AG04450 (cell line): ENCODE measurements at places on chromosomes 5 and 9.

GRCh38 chr9:34928921-34929320, 29.2 kb upstream of the PHF24 start:
- no peak for DNase-seq

GRCh38 chr9:90787771-90788460, 13.7 kb upstream of the SYK start:
- DNase-seq, result no peak

DNA sequence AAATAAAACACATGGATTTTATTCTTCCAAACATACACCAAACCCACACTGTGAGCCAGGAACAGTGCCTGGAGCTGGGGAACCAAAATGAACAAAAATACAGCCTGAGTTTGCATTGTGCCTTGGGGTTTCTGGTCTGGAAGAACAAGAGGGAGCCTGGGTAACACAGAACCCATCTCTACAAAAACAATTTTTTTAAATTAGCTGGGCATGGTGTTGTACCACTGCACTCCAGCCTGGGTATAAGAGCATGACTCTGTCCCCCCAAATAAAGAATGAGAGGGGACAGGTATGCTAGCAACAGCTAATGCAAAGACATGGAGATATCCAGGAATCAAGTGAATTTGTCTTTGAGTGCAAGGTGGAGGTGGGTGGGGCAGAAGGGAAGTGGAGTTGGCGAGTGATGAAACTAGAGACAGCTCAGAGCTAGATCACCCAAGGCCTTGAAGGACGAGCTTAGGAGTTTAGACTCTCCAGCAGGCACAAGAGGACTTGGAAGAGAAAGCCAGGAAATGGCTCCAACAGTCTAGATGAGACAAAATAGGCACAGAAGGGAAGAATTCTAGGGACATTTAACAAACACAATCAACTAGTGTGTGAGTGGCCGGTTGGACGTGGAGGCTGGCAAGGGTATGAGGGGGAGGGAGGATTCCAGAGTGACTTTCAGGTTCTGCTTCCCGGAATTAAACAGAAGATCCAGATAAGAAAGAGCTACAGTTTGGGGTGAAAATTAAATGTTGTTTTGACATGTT, 47.4 kb downstream of the FNBP1 start:
- no peak for DNase-seq

DNA sequence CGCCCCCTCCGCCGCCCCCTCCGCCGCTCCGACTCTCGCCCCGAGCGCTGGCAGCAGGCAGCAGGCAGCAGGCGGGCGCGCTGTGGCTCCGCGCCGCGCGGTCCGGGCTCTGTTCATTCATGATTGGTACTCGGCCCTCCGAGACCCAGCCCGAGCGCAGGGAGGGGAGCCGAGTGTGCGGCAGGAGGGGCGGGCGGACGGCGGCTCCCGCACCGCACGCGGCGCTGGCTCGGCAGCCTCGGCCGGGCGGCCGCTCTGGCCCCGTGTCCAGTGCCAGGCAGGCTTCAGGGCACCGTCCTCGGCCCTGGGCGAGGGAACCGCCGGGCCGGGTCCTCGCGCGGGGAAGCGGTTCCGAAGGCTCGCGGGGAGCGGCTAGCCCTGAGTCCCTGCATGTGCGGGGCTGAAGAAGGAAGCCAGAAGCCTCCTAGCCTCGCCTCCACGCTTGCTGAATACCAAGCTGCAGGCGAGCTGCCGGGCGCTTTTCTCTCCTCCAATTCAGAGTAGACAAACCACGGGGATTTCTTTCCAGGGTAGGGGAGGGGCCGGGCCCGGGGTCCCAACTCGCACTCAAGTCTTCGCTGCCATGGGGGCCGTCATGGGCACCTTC, at the start of gene KCNIP1:
Gene KCNIP1 (plus strand): TSS at position 31 of the 607 bp plus-strand sequence.
- DNase-seq, result no peak

DNA sequence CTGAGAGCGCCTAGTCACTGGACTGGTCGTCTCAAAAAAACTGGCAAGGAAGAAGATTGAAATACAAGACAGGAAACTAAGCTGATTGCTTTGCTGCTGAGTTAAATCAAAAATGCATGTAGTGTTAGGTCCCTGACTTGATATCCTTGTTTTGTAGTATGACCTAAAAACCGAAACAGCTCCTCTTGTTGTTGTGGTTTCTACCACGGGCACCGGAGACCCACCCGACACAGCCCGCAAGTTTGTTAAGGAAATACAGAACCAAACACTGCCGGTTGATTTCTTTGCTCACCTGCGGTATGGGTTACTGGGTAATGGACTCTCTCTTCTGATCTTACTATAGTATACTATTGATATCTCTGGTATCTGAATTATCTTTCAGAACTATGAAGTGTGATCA, 4.3 kb downstream of the MTRR start:
- no peak for DNase-seq

GRCh38 chr5:134638760-134639201, 6.2 kb upstream of the SAR1B start:
- DNase-seq, result no peak

- DNase-seq, result no peak
These were observed 32.3 kb downstream of the TMEM167A start for GRCh38 chr5:83044926-83045325.

GRCh38 chr5:125276096-125276495, 529.7 kb upstream of the ZNF608 start:
- DNase-seq, result no peak

DNA sequence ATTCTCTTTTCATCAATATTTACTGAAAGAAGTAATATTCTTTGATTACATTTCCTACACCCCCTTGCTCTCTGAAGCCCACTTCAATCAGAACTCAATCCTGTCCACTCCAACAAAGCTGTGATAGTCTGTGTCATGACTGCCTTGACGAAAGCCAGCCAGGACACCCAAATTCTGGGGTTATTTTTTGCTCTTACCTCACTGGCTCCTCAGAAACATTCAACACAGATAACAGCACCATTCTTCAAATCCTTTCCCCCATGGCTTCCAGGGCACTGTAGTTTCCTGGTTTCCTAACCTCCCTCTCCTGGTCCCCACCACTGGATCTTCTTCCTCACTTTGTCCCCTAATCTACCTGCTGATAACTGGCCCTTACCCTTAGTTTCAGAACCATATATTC, 106.1 kb upstream of the FER start:
- DNase-seq, result no peak

GRCh38 chr9:115098226-115098965, 19.6 kb downstream of the TNC start:
- DNase-seq, result no peak

DNA sequence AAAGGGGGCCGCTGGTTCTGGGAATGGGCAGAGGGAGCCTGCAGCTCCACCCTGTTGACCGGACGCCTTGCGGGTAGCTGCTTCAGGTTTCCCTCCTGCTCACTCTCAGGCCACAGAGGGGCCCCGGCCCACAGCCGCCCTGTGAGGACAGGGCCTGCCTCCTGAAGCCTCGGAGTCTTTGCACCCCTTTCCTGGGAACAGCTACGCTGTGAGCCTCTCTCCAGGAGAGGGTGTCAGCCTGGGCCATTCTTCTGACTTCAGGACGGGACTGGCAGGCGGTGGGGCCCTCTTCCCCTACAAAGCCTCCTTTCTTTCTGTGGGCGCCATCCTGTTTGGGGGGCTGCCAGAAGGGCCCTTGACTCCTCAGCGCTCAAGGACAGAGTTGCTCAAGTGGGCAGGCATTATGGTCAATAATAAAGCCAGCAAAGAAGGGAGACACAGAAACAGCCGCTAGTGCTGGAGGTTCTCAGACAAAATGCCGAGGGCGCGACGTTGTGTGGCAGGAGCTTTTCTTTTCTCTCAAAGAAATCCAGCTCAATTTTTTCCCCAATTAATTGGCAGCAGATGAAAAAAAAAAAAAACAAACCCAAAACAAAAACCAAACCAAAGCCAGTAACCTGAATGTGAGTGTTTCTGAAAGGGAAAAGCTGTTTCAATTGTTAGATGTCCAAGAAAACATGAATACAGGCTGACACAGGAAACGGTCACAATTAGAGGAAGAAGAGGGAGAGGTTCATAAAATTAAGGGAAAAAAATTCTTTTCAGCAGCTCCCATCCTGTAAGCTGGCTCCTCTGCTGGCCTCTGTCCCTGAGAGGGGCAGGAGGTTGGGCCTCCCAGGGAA, 12.8 kb upstream of the SLC25A51 start:
- DNase-seq, result no peak

DNA sequence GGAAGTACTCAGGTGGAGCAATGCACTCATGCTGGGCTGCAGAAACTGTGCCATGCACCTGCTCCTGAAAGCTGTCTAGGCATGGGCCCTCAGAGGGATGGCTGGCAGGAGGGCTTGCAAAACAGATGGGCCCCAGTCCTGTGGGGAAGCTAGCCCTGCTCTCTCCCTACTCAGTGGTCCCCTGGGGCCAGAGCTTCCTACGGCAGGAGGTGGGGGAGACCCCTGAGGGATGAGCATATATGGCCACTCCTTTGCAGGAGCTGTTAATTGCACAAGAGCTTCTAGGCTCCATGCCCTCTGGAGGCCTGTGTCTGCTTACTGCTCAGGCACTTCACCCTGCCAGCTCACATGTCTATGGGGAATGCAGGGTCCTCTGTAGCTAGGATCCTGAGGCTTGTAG, 545.3 kb upstream of the PTPRD start:
- DNase-seq, result no peak

GRCh38 chr5:134392301-134392700, 19.4 kb downstream of the CDKN2AIPNL start:
- DNase-seq, result peak; percentile 16

DNA sequence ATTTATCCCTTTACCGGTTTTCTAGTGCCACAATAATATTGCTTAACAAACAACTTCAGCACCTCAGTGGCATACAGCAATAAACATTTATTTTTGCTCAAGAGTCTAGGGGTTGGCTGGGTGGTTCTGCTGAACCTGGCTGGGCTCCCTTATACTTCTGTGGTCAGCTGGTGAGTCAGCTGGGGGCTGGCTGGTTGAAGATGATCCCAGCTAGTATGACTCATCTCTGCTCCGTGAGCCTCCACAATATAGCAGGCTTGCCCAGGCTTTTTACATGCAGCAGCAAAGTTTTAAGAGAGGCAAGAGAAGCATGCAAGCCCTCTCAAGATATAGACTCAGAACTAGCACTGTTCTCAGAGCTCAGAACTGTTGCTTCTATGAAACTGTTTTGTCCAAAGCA, 523.5 kb upstream of the CLINT1 start:
- peak; percentile 88 for DNase-seq

DNA sequence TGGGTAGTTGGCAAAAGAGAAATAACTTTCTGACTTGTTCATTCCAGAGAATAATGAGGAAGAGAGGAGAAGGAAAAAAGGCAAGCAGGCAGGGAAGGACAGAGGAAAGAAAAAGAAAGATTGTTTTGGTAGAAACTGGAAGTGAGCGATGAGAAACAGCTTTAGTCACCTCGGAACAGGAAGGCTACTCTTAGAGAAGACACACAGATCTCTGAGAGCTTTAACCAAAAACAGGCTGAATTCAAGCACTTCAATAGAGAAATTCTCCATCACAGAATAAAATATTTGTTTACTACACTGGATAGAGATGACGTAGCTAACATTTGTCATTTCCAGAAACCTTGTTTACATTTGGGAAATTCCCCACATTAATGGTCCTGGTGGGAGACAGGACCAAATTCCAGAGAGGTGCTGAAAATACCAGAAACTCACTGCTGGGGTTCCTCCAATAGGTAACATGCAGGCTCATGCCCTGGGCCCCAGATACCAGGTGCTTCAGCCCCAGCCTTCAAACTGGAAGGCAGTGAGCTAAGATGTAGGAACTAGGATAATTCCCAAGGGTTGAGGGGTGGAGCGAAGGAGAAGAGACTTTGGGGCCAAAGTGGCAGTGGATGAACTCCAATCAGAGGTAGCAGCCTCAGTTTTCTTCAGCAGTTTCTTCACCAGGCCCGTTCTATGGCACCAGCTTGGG, 227.7 kb upstream of the GRAMD2B start:
- no peak for DNase-seq

DNA sequence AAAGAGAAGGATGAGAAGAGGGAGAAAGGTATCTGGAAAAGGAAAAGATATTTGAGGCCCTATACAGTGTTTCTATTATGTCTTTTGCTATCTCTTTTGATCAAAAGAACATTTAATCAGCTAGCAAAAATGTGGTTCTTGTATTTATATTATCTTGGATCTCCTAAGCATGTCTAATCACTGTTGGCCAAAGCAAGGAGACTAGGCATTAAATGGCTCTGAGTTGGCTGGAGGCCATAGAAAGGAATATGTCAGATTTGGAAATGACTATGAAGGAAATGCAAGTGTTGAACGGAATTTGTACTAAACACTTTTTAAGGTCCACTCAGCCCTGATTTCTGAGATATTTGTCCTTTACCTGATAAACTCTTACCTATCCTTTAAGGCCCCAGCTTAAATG, 22.4 kb upstream of the THG1L start:
- no peak for DNase-seq

- no peak for DNase-seq
These were observed 41.2 kb upstream of the SNAPC3 start for GRCh38 chr9:15381491-15381890.

- DNase-seq, result no peak
These were observed 158.8 kb downstream of the CRB2 start for GRCh38 chr9:123514766-123515165.

DNA sequence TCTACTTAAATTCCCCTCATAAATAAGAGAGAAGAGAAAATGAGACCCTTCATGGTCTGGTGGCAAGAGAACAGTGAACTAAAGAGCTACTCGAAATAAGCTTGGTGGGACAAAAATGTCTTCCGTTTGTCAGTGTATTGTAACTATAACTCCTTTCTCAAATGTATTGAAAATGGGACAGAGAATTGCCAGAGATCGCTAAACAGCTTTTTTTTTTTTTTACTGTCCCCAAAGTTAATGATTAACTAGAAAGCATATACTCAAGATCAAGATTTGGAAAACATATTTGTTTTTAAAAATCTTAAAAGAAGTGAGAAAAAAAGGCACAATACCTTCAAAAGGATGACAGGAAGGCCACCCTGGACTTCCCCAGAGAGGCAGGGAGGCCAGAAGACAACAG, 206.4 kb upstream of the CTNND2 start:
- no peak for DNase-seq

- peak; percentile 29 for DNase-seq
These were observed 173.5 kb downstream of the TRIM32 start for GRCh38 chr9:116860509-116861120.

DNA sequence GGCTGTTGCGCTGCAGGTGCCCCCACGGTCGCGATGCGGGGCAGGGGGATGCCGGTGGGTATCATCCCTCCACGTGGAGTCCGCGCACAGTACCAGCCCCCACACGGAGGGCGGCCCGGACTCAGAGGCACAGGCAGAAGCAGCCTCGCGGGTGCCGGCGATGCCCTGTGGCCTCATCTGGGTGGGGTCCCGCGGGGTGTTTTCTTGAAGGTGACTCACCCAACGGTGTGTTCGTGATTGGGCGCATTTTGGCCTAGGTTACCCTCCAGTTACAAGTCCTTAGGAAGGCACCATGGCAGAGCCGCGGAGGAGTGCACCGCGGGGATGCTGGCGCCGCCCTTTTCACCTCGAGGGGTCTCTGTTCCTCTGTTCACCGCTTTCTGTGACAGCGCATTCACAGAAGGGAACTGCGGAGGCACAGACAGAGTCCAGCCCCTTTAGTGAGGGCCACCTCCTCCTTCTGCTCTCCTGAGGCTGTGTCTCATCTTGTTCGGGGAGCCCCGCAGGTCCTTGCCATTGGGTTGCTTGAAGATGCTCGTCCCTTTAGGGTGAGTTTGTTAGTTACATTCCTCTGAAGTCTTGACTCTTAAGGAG, 21.6 kb upstream of the EXOC3 start:
- no peak for DNase-seq

GRCh38 chr5:37886242-37886905, 46.5 kb upstream of the GDNF start:
- DNase-seq, result no peak

- DNase-seq, result no peak
These were observed 60.4 kb downstream of the CSNK1A1 start for GRCh38 chr5:149490599-149491485.
